ENCODE measurements at places on chromosomes 1 and 21.

DNA sequence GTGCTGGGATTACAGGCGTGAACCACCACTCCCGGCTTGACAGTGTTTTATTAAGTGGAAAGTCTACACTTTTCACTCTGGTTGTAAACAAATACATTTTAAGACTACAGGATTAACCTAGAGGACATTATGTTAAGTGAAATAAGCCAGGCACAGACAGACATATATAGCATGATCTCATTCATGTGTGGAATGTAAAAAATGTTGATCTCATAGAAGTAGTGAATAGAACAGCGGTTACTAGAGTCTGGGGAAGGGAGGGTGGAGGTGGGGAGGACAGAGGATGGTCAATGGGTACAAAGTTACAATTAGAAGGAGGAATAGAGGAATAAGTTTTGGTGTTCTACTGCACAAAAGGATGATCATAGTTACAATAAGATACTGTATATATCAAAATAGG lies 16.9 kb downstream of the CTH start:
- no peak for DNase-seq

- DNase-seq = no peak
Observed at GRCh38 chr1:188867614-188868013, 1610.0 kb downstream of the BRINP3 start.

- no peak for DNase-seq
Observed at GRCh38 chr1:190154744-190155143, 322.9 kb downstream of the BRINP3 start.

DNA sequence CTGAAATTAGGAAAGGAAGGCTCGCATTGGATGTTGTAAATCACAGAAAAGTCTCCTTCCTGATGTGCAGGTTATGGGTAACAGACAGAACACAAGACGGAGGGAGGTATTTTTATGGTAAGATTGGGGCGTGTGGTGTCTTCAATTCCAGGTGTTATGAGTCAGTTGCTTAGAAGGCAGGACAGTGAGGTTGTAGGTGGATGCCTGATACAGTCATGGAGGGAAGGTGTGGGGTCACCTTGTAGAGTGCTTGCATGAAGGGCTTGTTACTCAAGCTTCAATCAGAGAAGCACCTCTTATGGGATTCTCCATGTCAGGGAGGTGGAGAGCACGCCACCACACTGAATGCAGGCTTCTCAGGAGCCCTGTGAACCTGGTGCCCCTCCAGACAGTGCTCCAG lies 63.1 kb downstream of the C1orf21 start:
- DNase-seq = no peak

GRCh38 chr21:21156957-21157356 lies 158.7 kb downstream of the NCAM2 start:
- DNase-seq = no peak

DNA sequence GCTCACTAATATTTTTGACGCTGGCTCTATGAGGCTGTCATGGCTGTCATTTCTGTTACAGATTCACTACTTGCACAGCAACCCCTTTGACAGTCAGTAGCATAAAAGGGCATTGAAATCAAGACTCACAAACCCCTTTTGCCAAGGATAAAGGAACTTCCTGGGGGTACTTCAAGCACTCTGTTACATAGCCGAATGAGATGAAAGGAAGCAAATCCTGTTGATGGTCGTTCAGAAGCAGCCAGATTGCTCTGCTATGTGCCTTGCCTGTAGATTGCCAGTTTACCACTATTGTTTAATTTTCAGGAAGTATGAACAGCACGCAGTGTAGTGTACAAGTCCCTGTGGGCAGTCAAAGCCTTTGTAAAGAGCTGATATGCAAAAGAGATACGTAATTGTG lies 296.2 kb downstream of the LRRIQ3 start:
- no peak for DNase-seq

DNA sequence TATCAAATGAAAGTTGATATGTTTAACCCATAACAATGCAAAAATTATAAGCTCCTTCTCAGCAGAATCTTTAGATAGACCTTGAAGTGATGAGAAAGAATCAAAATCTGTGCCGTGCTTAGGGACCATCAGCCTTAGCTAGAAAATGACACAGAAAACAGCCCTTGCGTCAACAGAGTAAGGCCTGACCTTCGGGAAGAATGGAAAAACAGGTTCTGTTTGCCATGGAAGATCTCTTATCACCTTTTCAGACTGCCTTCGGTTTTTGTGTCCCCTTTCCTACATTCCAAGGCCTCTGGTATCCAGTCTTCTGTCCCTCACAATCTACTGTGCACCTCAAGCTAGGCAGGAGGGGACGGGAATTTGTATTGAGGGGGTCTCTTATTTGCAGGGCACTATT lies 37.6 kb upstream of the DPT start:
- no peak for DNase-seq
